ENCODE measurements at places on chromosomes 4 and X.
A peak's percentile ranks its signal among the peaks of the same experiment; 100 is the strongest.

DNA sequence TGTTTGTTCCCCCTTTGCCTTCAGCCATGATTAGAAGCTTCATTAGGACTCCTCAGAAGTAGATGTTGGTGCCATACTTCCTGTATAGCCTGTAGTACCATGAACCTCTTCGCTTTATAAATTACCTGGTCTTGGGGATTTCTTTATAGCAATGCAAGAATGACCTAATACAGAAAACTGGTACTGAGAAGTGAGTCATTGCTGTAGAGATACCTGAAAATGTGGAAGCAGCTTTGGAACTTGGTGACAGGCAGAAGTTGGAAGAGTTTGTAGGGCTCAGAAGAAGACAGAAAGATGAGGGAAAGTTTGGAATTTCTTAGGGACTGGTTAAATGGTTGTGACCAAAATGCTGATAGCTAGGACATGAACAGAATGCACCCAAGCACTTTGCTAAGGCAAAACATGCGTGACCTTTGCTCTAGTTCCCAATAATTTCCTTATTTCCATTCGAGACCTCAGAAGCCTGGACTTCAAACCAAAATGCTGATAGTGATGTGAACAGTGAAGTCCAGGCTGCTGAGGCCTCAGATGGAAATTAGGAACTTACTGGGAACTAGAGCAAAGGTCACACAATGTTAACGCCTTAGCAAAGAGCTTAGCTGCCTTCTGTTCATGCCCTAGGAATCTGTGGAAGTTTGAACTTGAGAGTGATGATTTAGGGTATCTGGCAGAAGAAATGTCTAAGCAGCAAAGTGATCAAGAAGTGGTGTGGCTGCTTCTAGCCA is 3.0 kb upstream of the USP46 start:
- no peak for DNase-seq

DNA sequence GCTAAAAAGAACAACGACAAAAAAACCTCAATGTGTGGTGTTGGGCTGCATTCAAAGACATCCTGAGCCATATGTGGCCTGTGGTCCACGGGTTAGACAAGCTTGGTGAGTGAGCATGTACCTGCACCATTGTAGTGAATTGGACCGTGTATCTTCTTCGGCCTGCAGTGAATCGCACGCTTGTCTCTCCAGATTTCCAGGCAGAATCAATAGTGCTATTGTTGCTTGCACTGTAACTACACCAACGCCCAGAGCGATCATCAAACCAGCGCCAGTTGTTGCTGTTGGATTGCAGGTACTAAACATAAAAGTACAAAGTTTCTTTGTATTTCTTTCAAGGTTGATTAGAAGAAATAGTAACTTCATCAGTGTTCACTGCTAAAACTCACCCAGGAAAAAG is 101.6 kb downstream of the HUWE1 start:
- no peak for DNase-seq

- DNase-seq: no peak
These were observed 2.3 kb upstream of the RNF212 start for GRCh38 chr4:1115528-1116293.

DNA sequence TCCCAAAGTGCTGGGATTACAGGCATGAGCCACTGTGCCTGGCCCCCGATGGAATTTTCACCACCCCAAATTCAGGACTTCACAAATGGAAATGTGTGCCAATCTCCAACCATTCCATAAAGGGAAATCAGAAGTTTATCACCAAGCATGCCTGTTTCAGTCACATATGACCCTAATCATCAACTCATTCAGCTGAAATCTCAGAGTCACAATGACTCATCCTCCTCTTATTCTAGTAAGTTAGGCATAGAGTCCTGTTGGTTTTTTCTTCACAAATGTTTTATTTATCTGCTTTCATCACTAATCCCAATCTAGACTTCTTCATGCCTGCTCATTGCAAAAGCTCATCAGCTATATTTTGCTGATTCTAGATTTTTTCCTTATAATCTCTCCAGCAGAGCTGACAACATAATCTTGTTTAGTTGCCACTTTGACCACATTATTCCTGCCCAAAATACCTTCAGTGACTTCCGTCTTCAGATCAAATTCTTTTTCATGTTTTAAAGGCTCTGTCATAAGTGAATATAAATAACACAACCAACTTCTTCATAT is 83.3 kb downstream of the SLC7A11 start:
- DNase-seq: peak; percentile 67

DNA sequence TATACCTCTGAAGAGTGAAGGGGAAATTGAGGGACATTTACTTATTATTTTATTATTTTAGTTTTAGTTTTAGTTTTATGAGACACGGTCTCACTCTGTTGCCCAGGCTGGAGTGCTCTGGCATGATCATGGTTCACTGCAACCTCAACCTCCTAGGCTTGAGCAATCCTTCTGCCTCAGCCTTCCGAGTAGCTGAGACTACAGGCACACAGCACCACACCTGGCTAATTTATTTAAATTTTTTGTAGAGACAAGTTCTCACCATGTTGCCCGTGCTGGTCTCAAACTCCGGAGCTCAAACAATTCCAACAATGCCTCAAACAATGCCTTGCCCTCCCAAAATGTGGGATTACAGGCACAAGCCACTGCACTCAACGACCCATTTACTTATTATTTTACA is 68.4 kb upstream of the BMP2K start:
- no peak for DNase-seq

DNA sequence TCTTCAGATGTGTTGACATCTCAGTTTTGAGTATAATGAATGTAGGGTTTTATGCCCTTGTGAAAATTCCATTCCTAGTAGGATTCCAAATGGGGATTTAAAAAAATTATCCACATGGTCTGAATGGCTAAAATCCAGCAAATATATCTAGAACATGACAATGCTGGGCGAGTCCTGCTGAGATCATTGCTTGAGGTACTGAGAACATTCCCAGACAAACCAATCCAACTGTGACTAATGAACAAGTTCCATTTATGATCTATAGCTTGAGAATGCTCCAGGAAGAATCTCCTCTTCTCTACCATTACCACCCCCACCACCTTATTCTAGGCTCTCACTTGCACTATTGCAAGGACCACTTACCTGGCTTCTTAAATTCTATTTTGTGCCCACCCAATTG is 77.2 kb upstream of the IL1RAPL2 start:
- no peak for DNase-seq

- no peak for DNase-seq
These were observed 120.3 kb downstream of the CHRNA9 start for GRCh38 chr4:40455340-40455902.

- DNase-seq: no peak
These were observed 75.0 kb downstream of the LRBA start for GRCh38 chr4:150940123-150940522.

GRCh38 chr4:101393256-101393655 is 45.9 kb upstream of the PPP3CA start:
- peak; percentile 32 for DNase-seq

- DNase-seq: no peak
These were observed 660 bp downstream of the WWC2 start for GRCh38 chr4:183099537-183100297.

DNA sequence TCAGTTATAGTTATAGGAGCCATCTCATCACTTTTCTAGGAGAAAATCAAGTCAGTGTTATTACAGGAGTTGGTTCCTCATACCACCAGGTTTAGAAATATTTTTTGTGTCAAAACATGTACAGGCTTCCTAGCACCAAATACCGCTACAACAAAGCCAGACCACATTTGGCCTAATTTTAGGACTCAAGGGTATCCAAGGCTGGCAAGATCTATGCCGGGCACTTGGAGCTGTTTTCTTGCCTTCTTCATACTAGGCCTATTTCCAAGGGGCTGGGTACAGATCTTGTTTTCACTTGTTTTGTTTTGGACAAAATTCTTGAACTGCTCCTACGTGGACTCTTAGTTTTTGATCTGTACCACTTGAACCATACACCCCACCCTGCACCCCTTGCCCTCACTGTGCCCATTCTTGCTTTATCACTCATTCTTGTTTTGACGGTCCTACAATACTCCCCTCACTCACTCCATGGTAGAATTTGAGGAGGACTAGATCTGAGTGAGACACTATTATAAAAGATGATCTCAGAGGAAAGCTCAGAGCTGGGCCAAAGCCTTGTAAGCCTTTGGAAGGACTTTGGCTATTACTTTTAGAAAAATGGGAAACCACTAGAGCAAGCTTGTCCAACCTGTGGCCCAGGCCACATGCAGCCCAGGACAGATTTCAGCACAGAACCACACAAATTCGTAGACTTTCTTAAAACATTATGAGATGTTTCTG is 17.7 kb upstream of the TMEM144 start:
- no peak for DNase-seq

GRCh38 chr4:128177498-128177897 is 110.1 kb downstream of the PGRMC2 start:
- DNase-seq: no peak

DNA sequence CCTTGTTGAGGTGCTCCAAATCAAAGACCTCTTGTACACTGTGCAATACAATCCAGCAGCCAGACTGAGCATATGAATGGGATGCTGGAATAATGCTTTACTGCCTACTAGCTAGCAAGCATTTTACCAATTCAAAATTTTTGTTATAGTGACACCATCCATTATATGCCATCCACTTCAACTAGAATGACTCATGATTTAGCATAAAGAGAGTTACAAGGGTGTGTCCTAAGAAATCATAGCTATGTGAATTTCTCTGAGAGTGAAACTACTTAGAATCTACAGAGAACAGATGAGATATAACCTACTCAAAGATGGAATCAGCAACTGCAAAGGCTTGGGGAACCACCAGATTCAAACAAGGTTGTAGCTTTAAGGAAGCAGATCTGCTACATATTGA is 221.9 kb downstream of the LHFPL1 start:
- DNase-seq: no peak

- DNase-seq: peak; percentile 16
These were observed 505.4 kb upstream of the FAM241A start for GRCh38 chr4:111639876-111640275.

- DNase-seq: no peak
These were observed 25.4 kb upstream of the METAP1 start for GRCh38 chr4:98969878-98970785.

DNA sequence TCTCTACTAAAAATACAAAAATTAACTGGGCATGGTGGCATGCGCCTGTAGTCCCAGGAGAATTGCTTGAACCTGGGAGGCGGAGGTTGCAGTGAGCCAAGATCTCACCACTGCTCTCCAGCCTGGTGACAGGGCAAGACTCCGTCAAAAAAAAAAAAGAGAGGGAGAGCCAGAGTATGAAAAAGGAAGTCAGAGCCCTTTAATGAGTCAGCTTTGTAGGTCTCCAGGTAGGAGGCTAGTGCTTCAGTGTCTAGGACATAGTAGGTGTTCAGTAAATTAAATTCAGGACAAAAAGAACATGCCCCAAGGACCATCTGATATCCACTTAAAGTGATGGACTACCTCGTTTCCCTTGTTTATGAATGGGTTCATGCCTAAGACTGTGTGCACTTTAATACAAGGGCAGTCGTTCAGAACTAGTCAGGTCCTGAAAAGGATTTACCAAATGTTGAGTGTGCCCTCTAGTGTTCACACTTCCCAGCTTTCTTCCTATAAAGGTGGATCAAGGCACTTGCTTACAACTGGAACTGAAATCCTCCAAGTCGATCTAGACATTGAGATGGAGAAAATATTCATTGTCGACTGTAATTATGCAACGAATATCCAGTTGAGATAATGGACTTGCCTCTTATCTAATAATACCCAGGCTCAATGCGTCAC is 29.0 kb downstream of the F9 start:
- DNase-seq: peak; percentile 24

DNA sequence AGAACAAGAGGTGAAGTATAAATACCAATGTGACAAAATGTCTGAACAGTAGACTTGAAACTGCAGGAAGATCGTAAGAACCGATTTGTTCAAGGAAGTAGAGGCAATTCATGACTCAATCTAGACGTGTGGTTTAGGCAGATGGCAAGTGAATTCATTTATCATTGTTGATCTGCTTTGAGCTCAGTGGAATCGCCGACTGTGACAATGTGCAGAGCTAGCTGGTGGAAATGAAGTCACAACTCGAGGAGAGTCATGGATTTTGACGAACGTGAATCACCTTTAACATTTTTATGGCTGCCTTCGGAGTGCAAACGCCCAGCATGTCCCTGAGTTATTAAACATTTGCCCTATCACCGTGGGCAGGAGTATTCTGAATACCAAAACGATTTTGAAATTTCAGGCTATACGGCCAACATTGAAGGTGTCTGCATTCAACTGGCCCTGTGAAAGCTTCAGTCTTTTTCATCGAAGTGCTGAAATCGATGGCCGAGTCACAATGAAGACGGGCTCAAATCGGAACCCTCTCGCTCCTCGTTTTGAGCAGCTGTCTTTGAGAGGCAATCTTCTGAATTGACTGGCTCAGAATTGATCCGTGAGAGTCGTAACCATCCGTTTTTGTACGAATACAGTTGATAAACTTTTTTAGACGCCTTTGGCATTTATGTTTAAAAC is 689 bp upstream of the OGT start:
- DNase-seq: peak; percentile 73

GRCh38 chr4:129968778-129969177 is 872.8 kb downstream of the C4orf33 start:
- DNase-seq: no peak

DNA sequence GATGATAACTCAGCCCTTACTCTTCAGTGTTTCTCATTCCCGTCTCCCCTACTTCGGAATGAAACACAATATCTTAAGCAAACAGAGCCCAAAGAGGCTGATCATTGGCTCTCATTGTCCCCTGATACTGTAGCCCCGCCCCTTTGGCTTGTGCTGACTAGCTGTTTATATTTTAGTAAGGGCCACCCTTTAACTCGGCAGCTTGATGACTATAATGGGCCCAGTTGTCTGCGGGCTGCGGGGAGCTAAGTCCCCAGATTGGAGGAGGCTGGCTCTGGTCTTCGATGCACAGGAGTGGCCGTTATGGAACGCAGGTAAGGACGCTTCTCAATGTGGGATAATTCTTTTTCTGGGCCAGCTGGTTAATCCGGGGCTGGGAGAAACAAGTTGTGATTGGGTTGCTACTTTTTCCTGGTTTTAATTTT is at the start of gene TRIM2:
TRIM2 (plus strand) TSS at position 197 of the 425 bp plus-strand sequence; CDS start at position 285, 88 bp downstream.
- DNase-seq: no peak

GRCh38 chrX:681989-682388 is 51.4 kb downstream of the SHOX start:
- DNase-seq: no peak

DNA sequence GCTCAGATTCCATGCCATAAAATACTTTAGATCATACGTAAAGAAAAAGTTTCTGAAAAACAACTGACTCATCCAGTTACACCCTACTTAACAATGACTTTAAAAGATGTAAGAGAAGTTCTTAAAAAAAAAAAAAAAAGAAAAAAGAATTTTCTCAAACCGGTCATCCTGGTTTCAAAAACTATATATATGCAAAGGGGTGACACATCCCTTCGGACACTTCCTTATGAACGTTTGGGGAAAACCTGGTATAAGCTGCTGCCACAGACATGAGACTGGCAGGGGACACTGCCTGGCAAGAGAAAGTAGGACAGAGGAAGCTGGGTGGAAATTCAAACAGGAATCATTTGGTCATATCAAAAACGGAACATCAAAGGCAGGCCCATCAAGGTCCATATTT is 81.2 kb upstream of the PRSS48 start:
- no peak for DNase-seq

- peak; percentile 4 for DNase-seq
These were observed 314.9 kb upstream of the GRIA3 start for GRCh38 chrX:122869171-122869570.

Data from RCC 7860 (cell line).